Hepatic stellate cell (primary cell): ENCODE measurements at places on chromosomes 12 and 14.

GRCh38 chr14:104967386-104968152 is 10.6 kb downstream of the AHNAK2 start:
- DNase-seq, result peak; percentile 45

GRCh38 chr12:110174373-110174996 is 50.3 kb downstream of the IFT81 start:
- DNase-seq, result no peak

- DNase-seq, result no peak
Observed at GRCh38 chr12:108616941-108617858, 16.5 kb downstream of the SELPLG start.

GRCh38 chr14:93136009-93136408 is 20.3 kb upstream of the ITPK1 start:
- no peak for DNase-seq

- no peak for DNase-seq
Observed at GRCh38 chr12:104737791-104738301, 220.2 kb downstream of the SLC41A2 start.

GRCh38 chr12:79422060-79422812 is 268.5 kb downstream of the PAWR start:
- DNase-seq, result no peak

GRCh38 chr12:126069549-126070165 is 1004.4 kb downstream of the AACS start:
- no peak for DNase-seq

DNA sequence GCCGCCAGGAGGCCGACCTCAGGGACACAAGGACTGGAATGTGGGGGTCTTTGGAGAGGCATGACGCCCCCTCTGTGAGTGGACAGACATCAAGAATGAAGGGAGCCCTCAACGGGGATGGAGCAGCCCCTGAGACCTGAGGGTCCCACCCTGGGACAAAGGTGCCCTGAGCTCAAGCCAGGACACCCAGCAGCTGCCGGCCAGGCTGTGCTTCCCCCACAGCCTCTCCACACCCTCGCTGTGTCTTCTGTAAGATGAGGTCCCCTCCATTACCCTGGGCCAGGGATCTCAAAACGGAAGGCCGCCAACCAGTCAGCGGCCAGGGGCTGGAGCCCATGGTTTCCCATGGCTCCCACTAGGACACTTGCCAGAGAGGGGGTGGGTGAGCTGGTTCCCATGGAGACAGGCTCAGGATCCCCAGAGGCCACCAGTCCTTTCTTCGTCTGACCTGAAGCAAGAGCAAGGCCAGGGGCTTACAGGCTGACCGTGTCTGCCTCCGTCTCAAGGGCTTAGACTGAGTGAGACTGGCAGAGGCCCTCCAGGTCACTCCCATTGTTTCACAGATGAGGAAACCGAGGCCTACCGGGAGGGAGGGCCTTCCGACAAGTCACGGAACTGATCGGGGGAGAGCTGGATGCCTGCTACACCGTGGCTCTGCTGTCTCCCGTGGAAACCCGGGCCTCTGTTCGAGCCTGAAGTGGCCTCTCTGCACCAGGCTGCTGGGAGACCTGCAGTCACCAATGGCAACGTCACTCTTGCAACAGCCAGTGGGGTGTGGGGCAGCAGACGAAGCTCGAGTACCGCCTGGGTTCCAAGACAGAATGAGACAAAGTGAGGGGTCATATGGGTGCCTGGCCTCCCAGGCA is 91.7 kb upstream of the DIO3 start:
- DNase-seq, result no peak

- DNase-seq, result no peak
Observed at GRCh38 chr14:64440494-64440893, 24.8 kb upstream of the AKAP5 start.

- no peak for DNase-seq
Observed at GRCh38 chr14:36068777-36069534, 107.6 kb downstream of the PTCSC3 start.

- DNase-seq, result no peak
Observed at GRCh38 chr14:32710731-32711680, 227.7 kb upstream of the NPAS3 start.

GRCh38 chr14:24892497-24893051 is 157.4 kb downstream of the STXBP6 start:
- no peak for DNase-seq

DNA sequence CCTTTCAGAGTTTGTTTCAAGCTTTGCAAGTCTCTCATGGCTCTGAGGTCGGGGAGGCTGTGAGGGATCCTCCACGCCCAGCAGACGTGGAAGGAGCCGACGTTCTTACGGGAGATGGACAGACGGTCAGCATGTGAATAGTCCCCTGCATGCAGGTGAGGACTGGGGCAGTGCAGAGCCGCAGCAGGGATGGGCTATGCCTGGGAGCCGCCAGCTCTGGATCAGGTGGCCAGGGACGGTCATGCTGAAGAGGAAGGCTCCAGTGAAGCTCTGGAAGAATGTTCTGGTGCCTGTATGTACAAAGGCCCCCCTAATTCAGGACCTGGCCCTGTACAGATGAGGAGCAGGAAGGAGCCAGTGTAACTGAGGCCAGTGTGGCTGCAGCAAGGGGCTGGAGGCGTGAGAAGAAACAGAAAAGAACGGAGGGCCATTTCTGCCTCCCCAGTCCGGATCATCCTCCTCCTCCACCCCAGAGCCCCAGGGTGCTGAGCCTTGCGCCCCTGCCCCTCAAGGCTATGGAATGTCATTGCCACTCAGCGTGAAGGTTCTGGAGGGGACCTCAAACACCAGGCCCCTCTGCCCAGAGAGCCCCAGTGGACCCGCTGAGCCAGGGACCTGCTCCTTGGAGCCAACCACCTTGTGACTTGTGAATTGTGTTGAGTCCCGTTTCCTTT is 96.8 kb upstream of the DIO3 start:
- no peak for DNase-seq

GRCh38 chr14:26304056-26304455 is 293.8 kb downstream of the NOVA1 start:
- no peak for DNase-seq

GRCh38 chr12:49503674-49504180 is 35.1 kb upstream of the KCNH3 start:
- peak; percentile 47 for DNase-seq

DNA sequence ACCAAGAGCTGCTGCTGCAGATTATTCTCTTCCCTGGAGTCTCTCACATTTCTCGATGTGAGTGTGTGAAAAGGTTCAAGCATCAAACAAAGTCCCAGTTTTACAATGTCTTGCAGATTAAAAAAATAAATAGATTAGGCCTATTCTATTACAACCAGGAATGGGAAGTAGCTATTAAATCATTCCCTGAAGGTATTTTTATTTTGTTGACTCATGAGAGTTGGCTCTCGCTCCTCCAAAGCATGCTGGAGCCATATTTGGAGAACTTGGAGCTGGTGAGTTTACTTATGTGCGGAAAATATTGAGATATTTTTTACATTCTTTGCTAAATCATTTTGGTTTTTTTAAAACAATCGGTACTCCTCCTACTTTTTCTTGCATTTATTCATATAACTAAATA is 572.3 kb downstream of the ETNK1 start:
- DNase-seq, result no peak

DNA sequence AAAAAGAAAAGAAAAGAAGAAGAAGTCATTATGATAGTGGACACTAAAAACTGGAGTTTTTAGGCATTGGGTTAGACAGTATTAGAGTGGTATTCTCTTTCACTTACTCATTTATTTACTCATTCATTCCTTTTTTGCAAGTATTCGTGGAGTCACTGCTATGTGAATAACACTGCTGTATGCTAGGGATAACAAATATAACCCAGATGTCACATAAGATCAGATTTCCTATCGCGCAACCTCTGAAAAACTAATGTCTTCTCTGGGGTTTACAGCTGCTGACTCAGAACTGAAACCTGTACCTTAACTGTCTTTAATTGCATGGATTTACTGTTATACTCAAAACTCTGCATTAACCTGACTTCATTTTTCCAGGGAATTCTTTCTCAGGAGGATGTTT is 353.7 kb downstream of the LRIG3 start:
- DNase-seq, result peak; percentile 28

DNA sequence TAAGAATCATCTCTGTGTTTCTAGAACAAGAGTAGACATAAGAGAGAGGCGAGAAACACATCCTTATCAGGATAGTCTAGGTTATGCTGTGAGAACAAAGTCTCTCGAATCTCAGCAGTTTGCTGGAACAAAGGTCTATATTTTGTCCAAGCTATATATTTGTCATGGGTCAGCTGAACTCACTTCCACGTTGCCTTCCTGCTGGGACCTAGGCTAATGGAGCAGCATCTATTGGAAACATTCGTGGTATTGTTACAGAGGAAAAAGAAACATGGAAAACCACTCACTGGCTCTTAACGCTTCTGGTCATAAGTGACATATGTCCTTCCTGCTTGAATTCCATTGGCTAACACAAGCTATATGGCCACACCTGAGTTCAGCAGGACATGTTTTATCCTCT is 112.6 kb upstream of the DYRK2 start:
- no peak for DNase-seq

GRCh38 chr14:23398348-23398747 is 9.7 kb downstream of the MYH6 start:
- DNase-seq, result no peak

GRCh38 chr12:20211541-20211940 is 156.8 kb upstream of the PDE3A start:
- no peak for DNase-seq

DNA sequence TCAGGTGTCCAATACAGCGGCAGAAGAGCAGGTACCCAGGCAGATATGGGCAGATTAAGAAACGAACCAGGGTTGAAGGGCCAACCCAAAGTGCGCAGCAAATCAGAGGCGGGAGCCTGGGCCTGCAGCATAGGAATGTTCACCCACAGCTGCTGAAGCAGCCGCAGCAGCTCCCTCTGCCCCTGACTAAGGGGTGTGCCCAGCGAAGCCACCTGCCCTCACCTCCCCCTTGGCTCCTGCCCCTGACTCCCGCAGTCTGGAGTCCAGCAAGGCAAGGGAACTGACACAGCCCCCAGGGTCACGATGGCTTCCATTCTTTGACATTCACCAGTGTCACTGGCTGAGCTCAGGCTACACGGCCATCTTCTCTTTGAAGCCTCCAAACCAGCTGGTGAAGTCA is 27.3 kb upstream of the ZFP36L1 start:
- DNase-seq, result no peak

DNA sequence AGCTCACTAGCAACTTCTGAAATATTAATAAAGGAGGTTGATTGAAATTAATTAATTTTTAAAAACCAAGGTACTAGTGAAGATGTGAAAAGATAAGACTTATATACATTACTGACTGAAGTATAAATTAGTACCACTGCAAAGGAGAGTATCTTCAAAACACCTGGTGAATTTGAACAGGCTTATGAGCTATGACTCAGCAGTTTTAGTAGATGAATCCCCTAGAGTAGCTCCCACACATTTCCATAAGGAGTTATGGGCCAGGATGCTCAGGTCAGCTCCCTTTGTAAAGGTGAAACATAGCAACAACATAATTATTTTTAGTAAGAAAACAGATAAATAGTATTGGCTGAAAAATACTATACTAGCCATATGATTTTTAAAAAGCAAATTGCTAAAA is 218.6 kb downstream of the SYT1 start:
- no peak for DNase-seq

- no peak for DNase-seq
Observed at GRCh38 chr12:91516695-91517047, 334.1 kb upstream of the DCN start.

- DNase-seq, result no peak
Observed at GRCh38 chr12:78447373-78447772, 417.2 kb upstream of the SYT1 start.

DNA sequence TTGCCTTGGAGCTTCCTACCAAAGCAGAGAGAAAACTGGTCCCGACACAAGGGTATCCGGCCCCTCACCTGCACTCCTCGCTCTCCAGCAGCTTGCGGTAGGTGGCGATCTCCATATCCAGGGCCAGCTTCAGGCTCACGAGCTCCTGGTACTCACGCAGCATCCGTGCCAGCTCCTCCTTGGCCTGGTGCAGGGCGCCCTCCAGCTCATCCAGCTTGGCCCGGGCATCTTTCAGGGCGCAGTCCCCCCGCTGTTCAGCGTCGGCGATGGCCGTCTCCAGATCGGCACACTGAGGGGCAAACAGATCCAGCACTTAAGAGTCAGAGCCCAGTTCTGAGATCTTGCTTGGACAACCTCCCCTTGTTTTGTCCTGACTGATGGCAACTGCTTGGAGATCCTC is 13.7 kb downstream of the KRT72 start:
- DNase-seq, result no peak

DNA sequence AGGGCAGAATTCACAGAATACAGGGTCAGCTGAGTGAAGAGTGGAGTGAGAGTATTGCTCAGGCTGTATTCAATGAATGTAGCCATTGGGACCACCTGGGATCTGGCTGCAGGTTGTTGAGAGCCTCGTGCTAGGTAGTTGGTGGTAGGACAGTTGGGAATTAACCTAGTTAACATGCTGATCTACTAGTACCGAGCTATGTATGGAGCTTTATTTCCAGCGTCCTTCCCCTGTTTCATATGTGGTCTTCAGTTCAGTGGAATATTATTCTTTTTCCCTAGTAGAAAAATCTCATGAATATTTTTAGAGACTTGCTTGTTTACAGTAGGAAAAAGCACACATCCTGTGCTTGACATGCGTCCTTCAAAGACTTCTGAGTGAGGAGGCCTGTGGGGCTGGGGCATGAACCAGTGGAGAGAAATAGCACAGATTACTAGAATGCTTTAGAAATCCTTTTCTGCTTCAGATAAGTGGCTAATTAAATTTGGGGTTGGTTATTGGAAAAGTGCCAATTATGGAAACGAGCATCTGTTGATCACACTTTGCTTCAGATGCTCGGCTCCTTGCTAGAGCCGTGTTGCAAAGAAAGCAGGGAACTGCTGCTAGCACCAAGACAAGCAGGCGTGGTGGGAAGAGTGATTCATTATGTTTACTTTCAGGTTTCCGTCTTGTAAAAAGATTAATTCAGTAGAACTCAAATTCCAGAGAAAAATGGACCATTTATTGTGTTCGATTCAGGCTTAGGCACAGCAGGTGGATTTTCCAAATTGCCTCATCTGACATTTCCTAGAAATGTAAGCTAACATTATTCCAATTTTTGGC is 53.6 kb downstream of the ARF6 start:
- DNase-seq, result peak; percentile 41

DNA sequence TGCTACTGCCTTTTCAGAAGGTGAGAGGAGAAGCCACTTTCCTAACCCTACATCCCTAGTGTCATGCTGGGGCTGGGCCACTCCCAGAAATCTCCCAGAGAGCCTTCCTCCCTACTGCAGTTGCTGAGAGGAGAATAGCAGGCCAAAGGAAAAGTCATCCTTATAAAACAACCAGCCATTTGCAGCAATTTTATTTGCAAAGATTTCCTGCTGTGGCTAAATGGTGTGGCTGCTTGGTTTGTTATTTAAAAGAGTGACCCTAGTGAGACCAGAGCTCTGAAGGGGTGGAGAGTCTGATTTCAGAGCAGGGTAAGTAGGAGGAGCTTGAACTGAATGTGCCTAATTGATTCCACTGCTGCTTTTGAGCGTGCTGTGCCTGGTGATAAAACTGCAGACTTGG is 232.0 kb downstream of the GRIN2B start:
- no peak for DNase-seq

- DNase-seq, result no peak
Observed at GRCh38 chr12:51972849-51973273, 21.4 kb downstream of the ACVR1B start.

DNA sequence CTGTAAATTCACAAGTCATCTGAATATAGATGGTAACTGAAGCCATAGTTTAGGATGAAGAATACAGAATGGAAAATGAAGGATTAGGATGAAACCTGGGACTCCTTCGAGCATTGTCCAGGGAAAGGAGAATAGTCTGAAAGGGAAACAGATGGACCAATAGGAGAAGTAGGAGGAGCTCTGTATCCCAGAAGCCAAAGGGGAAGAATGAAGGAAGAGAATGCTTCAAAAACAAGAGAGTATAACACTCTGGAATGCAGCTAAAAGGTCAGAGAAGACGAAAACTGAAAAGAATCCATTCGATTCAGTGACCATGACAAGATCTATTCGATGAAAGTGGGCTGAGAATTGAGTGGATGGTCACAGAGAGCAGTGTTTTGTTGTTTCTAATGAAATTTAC is 1.0 kb downstream of the GMFB start:
- DNase-seq, result peak; percentile 86
